ELF-1 (cell line): ENCODE measurements at places on chromosomes 12 and 14.

GRCh38 chr12:71060426-71060825 is 97.4 kb downstream of the TSPAN8 start:
- no peak for DNase-seq

- DNase-seq = no peak
These were observed 178.5 kb downstream of the CALM1 start for GRCh38 chr14:90575336-90575735.

DNA sequence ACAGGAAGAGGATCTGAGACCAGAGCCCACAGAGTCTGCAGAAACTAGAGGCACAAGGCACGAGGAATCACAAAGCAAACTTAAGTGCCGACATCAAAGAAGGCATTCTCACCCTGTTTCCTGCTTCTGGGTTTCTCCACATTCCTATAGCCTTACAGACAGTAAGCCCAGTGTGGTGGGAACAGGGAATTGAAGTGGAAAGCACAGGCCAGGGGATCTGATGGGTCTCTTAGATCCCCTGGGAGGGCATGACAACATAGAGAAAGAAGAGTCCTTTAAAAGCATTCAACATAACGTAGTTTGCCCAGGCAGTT is 75.6 kb upstream of the FRMD6 start:
- DNase-seq = peak; percentile 76

DNA sequence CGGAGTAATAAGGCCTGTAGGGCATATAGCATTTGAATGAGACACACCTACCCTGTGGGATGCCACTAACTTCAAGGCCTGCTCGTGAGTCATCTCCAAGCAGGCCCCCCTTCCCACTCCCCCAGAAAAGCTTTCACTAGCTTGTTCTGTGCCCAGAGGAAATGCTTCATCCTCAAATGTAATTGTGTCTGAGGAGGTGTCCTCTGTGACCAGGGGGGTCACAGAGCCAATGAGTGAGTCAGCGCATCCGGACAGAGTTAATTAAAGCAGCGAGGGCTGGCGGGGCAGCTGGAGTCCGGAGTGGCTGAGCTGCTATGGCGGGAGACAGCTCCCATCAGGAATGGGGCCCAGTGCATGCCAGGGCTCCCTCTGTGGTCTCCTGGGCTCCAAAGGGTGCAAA is 27.0 kb upstream of the ESRRB start:
- DNase-seq = peak; percentile 79

- no peak for DNase-seq
These were observed 118.4 kb downstream of the PPHLN1 start for GRCh38 chr12:42444192-42444943.

- DNase-seq = peak; percentile 32
These were observed 75.5 kb upstream of the DCD start for GRCh38 chr12:54723379-54724256.

DNA sequence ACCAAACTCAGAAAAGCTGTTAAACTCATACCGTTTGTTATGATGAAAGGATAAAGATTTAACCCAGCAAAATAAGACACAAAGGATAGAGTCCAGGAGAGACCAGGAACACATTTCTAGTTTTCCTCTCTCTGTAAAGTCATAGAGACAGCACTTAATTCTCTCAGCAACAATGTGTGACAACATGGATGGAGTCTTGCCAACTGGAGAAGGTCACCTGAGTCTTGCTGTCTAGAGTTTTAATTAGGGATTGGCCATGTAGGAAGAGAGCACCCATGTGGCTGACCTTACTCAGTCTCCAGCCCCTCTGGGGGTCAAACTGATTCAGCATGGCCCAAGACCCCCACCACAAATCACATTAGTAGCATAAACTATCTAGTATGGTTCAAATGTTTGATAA is 151.0 kb upstream of the ATF7IP start:
- no peak for DNase-seq

GRCh38 chr12:517538-517937 is 57.8 kb downstream of the B4GALNT3 start:
- DNase-seq = no peak

- DNase-seq = no peak
These were observed 159.2 kb downstream of the SYT1 start for GRCh38 chr12:79023784-79024183.

DNA sequence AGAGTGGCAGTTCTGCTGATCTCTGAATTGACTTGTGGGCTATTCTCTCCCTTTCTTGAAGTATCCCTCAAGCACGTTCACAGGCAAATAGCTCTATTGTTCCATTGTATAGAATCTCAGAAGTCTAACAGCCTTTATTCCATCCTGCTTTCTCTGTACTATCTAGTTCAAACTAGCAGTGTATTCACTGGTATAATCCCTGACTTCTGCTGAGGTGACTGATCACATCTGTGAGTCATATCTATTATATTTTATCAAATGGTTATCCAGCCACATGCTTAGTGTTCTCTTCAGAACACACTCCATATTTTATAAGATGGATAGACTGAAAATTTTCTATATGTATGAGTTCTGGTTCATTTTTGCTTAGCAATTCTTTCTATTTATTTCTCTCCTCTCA is 866.1 kb downstream of the C12orf50 start:
- no peak for DNase-seq

GRCh38 chr14:64971943-64972791 is at the start of gene RAB15:
Gene RAB15 (minus strand): TSS chr14:64972336. CDS start chr14:64972076, 260 bp downstream.
- no peak for DNase-seq

GRCh38 chr12:70598467-70599193 is 38.6 kb downstream of the PTPRB start:
- no peak for DNase-seq

DNA sequence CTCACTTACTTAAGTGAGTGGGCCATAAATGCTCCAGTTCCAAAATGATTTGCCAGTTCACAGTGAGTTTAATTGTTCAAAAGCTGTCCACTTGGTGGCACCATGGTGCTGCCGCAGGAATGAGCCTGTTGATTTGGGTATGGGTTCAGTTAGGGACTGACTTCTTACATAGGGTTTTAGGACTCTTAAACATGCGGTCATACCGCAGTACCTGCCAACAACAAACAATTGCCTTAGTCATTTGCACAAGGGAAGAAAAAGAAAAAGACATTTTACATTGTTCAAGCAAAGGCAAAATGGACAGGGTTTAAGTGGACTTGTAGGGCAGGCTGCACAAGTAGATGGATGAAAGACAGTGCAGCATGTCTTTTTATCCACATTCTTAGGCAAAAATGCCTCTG is 80.0 kb upstream of the DBX2 start:
- peak; percentile 75 for DNase-seq

GRCh38 chr12:24797901-24798300 is 151.0 kb downstream of the BCAT1 start:
- no peak for DNase-seq

DNA sequence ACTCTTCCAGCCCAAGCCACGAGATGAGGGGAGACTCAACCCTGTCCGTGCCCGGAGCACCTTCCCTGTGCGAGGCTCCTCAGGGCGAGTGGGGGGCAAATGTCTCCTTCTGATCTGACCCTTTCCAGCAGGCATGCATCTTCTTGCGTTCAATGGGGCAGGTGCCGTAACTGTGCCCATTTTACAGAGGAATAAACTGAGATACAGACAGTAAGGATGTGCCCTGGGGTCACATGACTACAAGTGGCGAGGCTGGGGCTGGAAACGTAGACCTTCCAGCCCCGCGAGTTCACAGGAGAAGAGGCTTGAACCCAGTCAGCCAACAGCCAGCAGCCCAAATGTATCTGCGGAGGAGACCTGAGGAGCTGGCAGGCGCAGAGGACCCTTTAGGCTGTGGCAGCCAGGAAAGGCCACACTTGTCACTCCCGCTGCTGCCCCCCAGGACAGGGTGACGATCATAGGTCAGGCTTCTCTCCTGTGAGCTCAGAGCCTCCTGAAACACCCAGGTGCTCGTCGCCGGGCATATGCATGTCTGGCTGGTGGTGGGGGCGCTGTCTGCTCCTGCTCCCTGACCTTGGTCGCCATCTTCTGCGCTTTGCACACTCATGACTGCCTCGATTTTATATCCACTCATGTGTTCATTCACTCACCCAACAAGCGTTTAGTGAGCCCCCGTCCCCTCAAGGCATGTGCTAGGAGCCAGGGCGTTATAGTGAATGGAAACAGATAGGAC is 41.7 kb downstream of the CCDC88C start:
- DNase-seq = no peak

- no peak for DNase-seq
These were observed 109.4 kb downstream of the SLC38A1 start for GRCh38 chr12:46159309-46159901.

DNA sequence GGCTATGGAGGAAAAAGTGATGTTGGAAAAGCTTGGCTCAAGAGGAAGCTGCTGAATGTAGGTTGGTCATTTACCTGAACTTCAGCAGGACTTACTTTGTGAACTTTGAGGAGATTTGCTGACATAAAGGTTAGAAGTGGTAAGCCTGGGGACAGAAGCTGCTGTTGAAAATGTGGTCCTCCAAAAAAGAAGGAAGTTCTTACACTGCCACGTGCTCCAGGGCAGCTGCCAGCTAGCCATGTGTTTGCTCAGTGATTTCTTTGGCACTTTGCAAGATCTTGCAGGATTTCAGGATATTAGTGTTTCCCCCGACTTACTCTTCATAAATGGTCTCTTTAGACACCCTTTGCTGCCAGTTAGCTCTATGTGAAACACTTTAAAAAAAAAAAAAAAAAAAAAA is 14.8 kb upstream of the DYRK2 start:
- DNase-seq = no peak

- no peak for DNase-seq
These were observed 391.7 kb downstream of the TMEM117 start for GRCh38 chr12:44227616-44228015.

DNA sequence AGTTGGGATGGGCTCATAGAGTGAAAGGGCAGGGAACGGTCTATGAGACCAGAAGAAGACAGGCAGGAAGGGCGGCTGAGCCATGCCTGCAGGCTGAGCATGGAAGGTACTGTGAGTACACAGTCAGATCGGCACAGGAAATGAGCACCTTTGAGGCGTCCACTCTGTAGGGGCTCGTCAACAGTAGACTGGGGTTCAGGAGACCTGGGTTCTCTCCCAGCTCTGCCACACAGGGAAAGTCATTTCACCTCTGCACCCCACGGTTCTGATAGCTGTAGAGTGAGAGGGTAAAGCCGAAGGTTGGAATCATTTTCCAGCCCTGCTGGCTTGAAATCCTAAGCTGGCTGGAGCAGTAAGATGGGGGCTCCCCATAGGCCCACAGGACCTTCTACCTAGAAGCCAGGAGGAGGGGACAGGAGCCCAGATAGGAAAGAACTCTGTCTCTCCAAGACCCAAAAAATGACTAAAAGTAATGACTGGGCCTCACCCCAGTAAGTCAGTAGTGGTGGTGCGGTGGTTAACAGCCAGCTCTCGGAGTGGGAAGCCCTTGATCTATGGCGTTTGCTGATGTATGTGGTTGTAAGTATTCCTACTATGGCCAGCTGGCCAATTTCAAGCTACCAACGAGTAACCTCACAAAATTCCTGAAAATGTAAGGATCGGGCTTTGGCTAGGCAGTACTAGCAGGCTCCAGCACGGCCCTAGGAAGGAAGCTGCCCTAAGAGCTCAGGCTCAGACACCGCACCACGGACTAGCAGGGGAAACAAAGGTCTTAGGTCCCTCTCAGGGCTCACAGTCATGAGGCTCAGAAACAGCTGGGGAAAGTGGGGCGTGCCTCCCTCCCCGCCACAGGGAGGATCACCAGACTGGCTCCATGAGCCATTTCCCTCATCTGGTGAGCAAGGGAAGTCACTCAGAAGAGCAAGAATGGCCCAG is 10.3 kb upstream of the CD27 start:
- DNase-seq = no peak
